ENCODE measurements at places on chromosomes 4 and X.

DNA sequence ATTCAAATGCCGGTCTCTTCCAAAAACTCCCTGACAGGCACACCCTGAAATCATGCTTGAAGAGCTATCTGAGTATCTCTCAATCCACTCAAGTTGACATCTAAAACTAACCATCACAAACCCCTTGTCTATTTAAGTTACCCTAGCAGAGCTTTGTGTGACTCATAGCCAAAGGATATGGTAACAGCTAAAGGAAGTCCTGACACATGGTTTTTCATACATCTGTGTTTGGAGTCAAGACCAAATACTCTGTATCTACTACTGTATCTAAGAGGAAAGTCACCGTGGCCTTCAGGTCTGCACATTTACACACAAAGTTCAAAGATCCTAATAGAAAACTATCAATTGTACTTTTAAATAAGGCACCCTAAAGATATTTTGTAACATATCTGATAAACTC is 239.6 kb upstream of the VCX start:
- no peak for DNase-seq

DNA sequence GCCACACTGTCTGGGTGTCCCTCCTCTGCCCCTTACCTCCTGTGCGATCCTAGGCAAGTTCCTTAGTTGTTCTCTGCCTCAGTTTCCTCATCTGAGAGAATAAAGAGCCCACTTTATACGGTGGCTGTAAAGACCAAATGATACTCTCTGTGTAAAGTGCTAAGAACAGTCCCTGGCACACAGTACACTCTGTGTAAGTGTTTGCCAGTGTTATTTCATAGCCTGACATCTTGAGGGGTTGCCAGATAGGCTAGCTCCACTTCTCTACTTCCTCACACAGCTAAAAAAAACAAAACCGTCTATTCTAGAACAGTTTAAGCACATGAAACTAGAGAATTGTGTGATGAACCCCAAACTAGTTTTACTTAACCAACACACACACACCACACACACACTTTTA is 17.1 kb downstream of the SPON2 start:
- no peak for DNase-seq

GRCh38 chrX:40167850-40168479 is 70.2 kb upstream of the BCOR start:
- no peak for DNase-seq

DNA sequence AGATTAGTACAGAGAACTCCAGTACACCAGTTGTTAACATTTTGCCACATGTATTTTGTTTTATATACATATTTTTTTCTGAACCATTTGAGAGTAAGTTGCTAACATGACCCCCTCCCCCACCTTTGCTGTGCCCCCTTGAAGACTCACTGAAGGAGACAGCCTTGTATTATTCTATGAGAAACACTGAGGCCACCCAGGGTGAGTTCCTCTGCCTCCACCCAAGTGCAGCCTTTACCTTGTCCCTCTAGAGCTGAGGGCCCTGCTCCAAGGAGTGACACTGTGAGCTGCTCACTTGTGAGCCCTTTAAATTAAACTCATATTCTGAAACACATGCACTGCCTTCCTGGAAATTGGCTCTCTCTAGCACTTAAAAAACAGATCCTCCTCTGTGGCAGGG is 21.1 kb downstream of the KIT start:
- no peak for DNase-seq

DNA sequence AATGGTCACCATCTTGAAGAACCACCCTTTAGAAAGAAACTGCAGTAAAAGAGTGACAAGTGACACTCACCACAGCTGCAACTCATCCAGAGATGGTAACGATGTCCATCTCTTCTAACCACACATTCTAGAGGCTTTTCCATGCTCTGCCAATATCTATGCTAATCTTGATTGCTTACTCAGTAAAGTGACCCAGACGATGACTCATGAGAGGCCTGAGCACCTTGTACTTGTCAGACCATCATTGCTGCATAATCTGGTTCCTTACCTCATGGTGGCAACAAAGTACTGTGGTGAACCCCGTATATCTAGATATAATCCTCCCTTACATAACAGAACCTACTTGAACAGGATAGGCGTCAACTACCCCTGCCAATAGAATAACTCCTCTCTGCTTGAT is 75.6 kb downstream of the CCNG2 start:
- no peak for DNase-seq

- DNase-seq: no peak
Measured at GRCh38 chr4:157185363-157185762, 35.2 kb upstream of the GRIA2 start.

- DNase-seq: no peak
Measured at GRCh38 chrX:96403446-96403845, 281.2 kb upstream of the DIAPH2 start.

DNA sequence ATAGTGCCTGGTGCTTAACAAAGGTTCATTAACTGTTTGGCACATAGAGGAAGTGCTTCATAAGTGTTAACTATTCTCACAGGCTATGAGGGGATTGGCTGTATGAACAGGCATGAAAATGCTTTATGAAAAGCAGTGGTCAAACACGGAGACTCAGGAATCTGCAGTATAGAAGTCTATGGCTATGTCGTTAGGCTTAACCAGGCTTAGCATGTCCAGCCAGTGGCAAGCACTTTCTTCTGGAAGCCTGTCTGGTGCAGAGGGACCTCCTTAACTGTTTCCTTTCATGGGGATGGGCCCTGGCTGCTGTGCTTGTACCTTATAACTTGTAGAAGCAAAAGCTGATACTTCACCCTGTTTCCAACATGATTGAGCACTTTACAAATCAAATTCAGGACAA is 78.4 kb downstream of the PPEF2 start:
- no peak for DNase-seq

DNA sequence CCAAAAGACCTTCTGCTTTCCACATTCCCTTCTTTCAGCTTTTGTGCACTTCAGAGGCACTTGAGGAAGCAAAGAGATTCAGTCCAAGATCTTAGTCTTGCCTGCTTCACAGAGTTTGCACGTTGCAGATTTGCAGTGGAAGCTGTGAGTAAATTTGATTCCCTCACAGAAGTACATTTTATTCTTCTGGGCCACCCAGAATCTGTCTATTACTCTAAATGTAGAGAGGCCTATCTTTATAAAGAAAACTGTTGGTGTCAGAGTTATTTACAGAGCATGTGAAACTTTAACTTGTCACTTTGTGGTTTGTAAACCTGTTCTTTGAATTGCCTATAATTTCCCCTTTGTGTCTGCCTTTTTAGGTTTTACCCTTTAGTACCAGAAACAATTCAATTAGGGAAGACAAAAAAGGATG is 15.5 kb downstream of the SPRY1 start:
- no peak for DNase-seq

- DNase-seq: no peak
Measured at GRCh38 chr4:38889143-38889542, 21.5 kb downstream of the FAM114A1 start.

- DNase-seq: no peak
Measured at GRCh38 chr4:81528200-81528599, 56.5 kb upstream of the RASGEF1B start.

DNA sequence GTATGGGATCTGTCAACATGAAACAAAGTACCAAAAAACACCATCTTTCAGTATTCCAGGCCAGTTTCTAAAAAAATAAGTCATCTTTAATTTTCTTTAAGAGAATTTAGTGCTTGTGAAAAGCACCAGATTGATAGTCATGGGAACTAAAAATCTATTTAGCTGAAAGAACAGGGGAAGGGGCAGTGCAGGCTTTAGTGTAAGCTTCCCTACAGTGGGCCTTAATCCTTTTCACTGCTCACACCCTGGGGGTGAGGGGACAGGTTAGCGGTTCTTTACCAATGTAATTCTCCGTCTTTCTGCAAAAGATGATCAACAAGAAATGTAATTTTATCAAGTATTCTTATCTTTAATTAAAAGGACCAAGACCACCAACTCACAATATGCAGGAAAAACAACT is 47.1 kb downstream of the CHIC2 start:
- DNase-seq: no peak

DNA sequence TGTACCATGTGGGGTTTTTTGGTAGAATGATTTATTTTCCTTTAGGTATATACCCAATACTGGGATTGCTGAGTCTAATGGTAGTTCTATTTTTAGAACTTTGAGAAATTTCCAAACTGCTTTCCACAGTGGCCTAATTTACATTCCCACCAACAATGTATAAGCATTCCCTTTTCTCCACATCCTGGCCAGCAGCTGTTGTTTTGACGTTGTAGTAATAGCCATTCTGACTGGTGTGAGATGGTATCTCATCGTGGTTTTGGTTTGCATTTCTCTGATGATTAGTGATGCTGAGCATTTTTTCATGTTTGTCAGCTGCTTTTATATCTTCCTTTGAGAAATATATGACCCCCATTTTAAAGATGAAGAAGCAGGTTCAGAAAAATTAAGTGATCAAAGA is 153.7 kb downstream of the CBR4 start:
- DNase-seq: no peak

DNA sequence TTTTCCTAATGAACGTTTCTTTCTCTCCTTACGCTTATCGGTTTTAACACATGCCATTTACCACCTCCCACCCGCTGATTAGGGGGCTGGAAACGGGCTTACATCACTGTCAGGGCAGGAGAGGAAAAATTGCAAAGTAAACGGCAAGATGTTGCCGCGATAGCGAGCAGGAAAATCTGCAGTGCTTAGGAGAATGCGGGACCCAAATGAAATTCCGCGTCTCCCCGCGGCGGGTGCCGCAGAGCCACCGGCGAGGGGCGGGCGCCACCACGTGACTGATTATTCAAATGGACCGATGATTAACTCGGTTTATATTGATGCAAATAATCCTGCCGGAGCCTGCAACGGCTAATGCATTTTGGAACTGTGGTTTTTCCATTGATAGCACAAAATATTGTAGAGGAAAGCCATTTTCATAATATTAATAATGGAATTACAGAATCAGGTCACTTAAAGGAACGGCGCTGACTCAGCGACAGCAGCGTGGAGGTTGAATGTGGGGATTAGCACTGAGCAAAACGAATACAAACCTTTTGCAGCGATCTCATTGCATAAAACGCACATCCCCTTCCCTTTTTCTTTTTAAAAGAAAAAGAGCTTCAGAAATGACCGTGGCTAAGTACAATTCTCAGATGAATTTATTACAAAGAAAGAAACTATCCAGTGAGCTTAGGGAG is 224.2 kb downstream of the STIM2 start:
- DNase-seq: peak; percentile 6

DNA sequence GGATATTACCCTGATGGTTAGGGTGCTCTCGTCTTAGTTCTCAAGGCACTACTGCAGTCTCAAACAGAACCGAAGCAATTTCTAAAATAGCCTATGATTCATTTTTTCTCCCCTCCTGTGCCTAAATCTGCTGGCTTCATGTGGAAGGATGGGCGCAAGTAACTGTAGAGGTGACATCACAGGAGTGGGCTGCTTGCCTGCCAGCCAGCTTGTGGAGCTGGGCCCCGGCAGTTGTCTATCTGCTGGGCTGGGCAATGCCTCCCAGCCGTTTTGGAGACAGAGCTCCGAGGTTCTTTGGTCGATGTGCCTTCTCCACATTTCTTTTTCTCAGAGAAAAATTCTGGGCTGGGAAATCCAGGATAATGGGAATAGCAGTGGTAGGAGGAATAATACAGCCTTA is 34.3 kb upstream of the CITED1 start:
- no peak for DNase-seq

GRCh38 chr4:137203601-137204000 is 328.7 kb downstream of the PCDH18 start:
- DNase-seq: no peak

- no peak for DNase-seq
Measured at GRCh38 chr4:1211371-1211770, 37.6 kb downstream of the CTBP1 start.

DNA sequence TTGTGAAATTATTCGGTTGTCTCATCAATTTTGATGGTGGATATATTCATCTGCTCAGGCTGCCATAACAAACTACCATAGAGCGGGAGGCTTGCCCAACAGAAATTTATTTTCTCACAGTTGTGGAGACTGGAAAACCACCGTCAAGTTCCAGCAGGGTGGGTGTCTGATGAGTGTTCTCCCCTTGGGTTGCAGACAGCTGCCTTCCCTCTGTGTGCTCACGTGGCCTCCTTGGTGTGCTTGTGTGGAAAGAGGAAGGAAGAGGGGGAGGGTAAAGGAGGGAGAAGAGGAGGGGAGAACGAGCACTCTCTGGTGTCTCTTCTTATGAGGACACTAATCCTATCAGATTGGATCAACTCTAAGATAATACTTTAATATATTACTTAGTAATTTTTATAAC is 123.8 kb upstream of the TEX13D start:
- no peak for DNase-seq

DNA sequence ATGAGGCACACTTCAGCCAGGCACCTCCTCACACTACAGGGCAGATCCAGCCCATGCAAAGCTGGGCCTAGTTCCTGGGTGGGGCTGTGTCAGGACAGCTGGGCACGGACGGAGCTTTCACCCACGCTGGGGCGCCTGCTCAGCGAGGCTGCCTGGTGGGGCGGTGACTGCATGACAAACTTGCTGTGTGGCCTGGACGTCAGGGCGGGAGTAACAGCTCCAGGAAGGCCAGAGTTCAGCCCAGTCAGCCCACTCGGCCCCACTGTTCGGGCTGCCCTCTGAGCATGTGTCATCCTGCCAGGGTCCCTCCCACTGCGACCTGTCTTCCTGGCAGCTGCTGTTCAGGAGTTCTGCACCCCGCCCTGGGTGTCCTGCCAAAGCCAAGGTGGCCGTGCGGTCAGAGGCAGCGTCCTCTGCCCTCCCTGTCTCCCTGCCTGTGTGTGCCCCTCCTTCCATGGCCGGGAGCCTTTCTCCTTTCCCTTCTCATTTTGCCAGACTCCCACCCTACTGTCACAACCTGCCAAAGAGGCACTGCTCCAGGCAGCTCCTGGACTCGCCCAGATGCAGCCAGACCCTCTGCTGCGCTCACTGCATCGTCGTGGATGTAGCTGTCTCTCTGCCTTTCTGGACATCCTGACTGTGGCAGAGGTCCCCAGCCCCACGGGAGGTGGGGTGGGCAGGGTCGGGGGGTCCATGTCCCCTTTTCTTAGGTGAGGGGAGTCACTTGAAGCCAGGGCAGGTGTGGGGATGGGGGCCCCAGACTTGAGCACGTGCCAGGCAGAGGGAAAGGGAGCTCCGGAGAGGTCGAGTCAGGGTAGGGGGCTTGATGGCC is 33.0 kb upstream of the KIAA0232 start:
- DNase-seq: no peak

GRCh38 chr4:79255793-79256192 is 70.1 kb downstream of the NAA11 start:
- no peak for DNase-seq

DNA sequence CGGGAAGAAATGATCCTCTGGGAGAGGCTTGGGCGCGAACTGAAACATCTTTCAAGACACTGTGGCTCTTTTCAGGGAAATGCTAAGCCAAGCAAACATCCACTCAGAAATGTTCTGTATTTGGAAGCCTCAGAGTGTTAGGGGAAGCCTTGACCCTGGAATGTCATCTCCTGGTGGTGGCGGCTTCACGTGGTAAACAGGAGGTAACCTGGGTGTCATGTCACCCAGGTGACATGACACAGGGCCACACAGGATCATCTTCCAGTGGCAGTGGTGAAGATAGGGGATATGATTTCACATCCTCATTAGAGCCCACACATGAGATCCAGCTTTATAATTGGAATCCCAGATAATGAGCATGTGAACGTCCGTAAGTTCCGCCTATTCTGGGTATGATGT is 140.0 kb downstream of the TBL1X start:
- DNase-seq: no peak

All from activated T-cell treated with anti-CD3 and anti-CD28 coated beads for 48 hours (primary cell).